Neural crest cell (in vitro differentiated cells): ENCODE measurements at places on chromosomes 11 and 22.

GRCh38 chr11:65541093-65541982, 16.5 kb downstream of the SCYL1 start:
- DNase-seq, result no peak

DNA sequence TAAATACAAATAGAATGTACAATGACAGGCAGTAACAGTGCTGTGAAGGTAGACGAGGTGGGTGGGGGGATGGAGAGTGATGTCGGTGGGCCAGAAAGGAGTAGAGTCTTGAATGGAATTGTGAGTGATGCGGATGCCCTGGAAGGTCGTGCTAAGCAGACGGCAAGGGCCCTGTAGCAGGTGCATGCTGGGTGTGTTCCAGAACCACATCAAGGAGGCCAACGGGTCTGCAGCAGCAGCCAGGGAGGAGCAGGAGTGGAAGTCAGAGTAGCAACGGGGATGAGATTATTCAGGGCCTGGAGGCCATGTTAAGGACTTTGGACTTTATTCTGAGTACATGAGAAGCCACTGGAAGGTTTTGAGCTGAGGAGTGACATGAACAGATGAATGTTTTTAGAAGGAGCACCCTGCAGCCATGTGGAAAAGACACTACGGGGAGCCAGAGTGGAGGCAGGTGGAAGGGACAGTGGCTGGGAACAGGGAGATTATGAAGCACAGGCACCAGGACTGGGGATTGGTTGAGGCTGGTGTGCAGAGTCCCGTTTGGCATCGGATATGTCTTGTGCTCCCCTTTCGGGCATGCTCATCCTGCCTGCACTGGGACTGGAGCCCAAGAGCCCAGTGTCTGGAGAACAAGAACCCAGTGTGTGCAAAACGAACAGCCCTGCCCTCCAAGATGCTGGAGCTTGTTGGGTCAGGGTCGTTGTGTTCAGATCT, 74.1 kb downstream of the COMMD9 start:
- DNase-seq, result no peak

DNA sequence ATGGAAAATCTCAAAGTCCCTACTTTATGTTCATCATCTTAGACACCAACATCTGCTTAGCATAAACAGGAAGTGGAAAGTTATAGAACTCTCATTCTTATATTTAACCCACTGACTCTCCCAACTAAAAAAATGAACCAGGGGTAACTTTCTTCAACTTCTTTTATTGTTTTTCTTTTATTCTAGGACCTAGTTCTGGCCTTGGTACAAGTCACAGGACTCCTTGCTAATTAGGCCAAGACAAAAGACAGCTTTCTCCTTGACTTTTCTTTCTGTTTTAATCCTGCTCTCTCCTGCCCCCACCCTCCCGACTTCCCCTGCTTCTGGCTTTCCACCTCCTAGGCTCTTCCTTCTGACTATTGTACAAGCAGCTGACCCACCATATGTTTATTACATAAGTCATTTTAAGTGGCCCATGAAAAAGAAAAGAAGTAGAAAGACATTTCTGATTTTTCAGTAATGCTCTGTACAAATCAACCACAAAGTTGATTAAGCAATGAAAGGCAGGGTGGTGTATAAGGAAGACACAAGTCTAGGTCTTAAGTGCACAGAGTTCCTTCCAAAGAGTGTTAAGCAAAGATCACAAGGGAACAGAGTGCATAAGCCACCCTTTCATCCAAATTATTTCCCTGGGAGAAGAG, 18.3 kb downstream of the JAML start:
- no peak for DNase-seq

DNA sequence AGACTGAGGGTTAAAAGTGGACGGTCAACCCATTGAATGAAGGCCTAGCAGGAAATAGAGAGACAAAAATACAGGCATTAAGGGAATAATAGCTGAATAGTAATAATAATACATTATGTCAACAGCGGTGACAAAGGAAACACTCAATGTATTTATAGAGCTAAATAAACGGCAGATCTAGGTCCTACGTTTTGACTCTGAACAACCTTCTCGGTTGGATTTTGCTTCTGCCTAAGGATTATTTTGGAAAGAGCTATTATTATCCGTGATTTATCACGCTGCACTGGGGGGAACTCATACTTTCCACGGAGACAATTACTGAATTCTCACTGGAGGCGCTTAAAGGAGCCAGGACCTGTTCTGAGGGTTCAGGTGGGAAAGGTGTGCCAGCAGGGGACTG, 118.2 kb upstream of the KIRREL3 start:
- no peak for DNase-seq

GRCh38 chr22:29216873-29217666, 11.4 kb downstream of the EMID1 start:
- DNase-seq, result no peak

DNA sequence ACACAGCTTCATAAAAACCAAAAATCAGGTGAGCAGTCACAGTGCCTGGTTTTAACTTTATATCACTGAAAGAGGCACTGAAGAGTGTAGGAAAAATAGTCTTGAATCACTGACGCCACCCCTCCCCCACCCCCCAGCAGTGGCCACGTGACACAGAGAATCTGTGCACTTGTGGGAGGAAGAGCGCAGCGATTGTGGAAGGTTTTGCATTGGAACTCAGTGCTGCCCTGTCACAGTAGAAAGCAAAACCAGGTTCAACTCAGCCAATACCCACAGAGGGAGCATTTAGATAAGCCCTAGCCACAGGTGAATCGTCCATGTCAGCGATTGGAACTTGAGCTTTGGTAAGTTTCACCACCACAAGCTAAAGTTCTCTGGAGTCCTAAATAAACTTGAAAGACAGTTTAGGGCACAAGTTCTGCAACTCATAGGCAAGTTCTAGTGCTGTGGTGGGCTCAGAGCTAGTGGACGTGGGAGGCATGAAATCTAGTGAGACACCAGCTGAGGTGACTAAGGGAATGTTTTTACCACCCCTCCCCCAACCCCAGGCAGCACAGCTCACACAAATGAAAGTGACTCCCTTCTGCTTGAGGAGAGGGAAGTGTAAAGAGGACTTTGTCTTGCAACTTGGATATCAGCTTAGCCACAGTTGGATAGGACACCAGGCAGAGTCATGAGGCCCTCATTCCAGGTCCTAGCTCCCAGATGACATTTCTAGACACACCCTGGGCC, 13.3 kb downstream of the OR52B2 start:
- no peak for DNase-seq

DNA sequence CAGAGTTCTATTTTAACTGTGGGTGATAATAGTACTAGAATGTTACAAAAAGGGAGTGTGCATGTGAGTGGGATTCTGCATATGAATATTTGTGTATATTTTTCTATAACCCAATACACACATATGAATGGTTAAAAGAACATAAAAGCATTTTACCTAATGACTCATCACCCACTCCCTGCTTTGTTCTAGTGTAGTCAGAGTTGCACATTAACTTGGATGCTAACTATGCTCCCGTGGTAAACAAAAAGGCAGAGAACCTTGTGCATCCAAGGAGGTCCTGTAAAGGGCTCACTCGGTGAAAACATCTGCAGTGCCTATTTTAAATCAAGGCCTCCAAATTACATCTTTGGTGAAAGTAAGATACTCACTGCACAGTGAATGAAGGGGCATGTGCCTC, 1289.4 kb downstream of the LRRC4C start:
- DNase-seq, result no peak
